ENCODE measurements at places on chromosomes 7 and 10. TPM values are rescaled to one million over a fixed set of nuclear protein-coding genes. Genes with fewer than 3 reads are reported as not detected.

GDF10 gene
- 0.98 TPM for total RNA-seq

LRIT2 gene
- total RNA-seq = not detected

SPOCK2 gene
- 3.7 TPM for total RNA-seq

ADAM12 gene
- total RNA-seq = 16.0 TPM

WEE2 gene
- total RNA-seq = 0.09 TPM

KIF11 gene
- 12.3 TPM for total RNA-seq

FLNC gene
- 339 TPM for total RNA-seq

JCAD gene
- 33.4 TPM for total RNA-seq

All from muscle of leg (tissue), 16 donors.